Stimulated activated CD8-positive, alpha-beta memory T cell treated with anti-CD3 and anti-CD28 coated beads, Interleukin-7, amount 100 ng/mL, for 1 hour (primary cell): ENCODE measurements at places on chromosomes 12 and 14.

GRCh38 chr12:52849511-52849910 lies 717 bp upstream of the KRT78 start:
- no peak for DNase-seq

- DNase-seq = no peak
Measured at GRCh38 chr12:42992826-42993225, 403.3 kb upstream of the PRICKLE1 start.

- DNase-seq = no peak
Measured at GRCh38 chr14:50714450-50715073, 46.5 kb upstream of the SAV1 start.

GRCh38 chr14:69093631-69094421 lies 59.1 kb downstream of the DCAF5 start:
- DNase-seq = no peak

DNA sequence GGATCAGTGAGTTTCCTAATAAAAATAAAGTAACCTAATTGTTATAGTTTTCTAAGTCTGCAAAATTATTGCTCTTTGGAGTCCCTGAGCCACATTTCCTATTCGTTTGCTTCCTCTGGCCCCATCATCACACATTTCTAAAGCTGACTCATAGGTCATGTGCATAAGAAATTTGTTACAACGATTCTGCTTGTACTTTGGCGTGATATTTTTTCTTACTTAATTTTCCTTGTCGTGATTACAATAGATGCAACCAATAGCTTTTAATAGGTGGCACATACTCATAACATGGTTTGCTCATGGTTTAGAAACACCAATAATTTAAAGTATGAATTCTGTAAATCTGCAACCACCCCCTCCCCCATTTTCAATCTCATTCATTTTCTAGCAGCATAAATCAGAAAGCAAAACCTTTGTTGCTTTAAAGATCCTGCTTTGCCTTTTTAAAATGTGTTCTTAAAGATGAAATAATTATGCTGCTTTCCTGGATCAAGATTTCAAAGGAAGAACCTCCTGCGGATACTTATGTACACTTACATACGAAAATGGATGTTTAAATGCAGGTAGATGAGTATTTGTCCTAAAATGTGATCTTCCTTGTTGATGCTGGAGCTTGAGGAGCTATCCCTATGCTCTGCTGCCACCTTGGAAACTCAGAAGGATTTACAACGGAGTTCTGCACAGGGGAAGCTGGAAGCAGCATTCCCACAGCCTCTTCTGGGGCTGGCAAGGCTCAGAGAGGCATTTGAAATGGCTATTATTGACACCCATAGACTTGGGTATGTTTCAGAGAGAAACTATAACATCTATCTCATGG lies 1.7 kb upstream of the FLRT2 start:
- DNase-seq = no peak

GRCh38 chr14:100304825-100305323 lies 1.4 kb downstream of the SLC25A29 start:
- no peak for DNase-seq
